ENCODE measurements at places on chromosomes 2 and 18.

- no peak for DNase-seq
Observed at GRCh38 chr2:190626641-190627210, 22.2 kb upstream of the NAB1 start.

- DNase-seq = no peak
Observed at GRCh38 chr18:32174719-32175118, 15.1 kb upstream of the MEP1B start.

GRCh38 chr2:209049608-209050007 lies 374.2 kb upstream of the MAP2 start:
- DNase-seq = no peak

DNA sequence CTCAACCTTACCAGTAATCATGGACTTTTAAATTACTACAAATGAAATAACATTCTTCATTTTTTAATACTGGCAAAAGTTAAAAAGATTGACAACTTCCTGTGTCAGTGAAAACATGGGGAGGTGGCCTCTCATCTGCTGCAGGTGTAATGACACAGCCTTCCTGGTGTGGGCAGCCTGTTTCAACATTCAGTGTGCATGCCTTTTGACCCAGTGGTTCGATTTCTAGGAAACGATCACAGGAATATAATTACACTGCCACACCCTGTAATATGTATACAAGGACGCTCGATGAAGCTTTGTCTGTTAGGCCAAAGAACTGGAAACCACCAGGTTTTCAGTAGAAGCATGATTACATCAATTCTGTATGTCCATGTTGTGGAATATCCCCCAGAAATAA lies 68.7 kb downstream of the MTHFD2 start:
- DNase-seq = peak; percentile 56

- DNase-seq = no peak
Observed at GRCh38 chr2:119179202-119179601, 20.7 kb upstream of the C1QL2 start.

DNA sequence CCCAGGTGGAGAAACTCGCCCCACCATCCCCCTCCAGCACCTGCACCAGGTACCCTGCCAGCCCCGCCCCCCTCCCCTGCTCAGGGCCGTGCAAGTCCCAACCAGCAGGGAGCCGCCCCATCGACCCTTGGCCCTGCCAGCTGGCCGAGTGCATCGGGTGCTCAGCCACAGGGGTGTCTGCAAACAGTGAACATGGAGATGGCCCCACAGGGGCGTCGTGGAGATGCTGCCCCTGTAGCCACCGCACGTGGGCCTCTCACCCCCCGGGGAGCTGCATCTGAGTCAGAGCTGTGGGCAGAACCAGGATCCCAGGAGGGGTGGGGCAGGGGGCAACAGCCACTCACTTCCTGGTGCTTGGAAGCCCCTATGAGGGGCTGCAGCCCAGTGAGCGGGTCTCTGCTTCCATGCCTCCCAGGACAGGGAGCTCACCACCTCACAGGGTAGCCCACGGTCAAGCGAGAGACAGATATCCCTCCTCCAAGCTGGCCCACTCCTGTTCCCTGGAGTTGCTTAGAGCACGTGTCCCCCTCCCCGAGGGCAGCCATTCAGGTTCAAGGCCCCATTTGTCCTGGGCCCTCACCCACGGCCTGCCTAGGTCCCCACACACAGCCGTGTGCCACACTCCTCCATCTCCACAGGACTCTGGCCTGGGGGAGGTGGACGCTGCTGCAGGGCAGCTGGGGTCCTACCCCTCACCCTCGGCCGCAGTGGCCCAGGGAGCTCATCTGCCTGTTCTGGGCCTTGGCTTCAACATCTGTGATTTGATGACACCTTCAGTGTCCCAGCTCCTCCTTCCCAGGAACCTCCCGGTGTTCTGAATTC lies 1.1 kb upstream of the MAB21L4 start:
- no peak for DNase-seq

GRCh38 chr2:191899410-191899809 lies 52.5 kb upstream of the CAVIN2 start:
- DNase-seq = no peak

GRCh38 chr2:42312106-42312505 lies 48.9 kb downstream of the COX7A2L start:
- DNase-seq = no peak

DNA sequence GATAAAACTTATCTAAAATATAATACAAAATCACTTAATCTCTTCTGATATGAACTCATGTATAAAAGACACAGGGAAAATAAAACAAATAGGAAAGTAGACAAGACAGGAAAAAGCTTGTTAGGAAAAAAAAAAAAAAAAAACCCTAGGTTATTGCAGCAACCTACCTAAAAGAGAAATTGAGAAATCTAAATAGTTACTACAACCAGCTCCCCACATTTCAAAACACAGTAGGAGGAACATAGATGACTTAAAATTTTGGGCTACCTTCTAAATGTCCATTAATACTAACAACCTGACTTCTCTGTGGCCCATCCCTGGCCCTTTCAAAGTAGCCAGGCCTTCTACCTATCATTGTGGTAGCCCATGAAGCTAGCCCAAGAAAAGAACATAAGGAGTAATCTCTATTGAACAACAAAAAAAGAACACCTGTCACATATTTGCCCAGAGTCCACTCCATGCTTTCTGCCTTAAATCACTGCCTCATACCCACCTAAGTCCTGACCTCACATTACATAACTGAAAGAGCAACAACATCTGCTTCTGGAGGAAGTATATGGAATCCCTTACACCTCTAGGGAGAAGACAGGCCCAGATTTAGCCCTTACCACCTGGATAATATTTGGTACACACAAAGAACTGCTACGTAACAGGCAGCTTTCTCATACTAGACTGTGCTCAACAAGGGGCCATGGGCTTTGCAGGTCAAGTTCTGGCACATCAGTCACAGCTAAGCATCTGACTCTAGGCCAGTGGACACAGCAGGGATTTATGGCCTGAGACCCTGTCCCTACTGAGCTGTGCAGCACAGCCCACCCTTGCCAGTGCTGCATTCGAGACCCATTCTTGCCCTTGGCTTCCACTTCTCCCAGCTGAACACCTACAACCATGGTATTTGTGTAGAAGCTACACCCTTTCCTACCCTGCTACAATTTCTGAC lies 8.5 kb downstream of the SUCLG1 start:
- DNase-seq = no peak

DNA sequence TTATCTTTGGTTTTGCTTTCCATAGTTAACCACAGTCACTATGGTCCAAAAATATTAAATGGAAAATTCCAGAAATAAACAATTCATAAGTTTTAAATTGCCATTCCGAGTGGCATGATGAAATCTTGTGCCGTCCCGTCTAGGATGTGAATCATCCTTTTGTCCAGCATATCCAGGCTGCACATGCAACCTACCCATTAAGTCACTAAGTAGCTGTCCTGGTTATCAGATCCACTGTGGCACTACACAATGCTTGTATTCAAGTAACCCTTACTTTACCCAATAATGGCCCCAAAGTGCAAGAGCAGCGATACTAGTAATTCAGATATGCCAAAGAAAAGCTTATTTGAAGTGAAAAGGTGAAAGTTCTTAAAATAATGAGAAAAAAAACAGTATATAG lies 10.7 kb downstream of the USP34 start:
- DNase-seq = no peak

DNA sequence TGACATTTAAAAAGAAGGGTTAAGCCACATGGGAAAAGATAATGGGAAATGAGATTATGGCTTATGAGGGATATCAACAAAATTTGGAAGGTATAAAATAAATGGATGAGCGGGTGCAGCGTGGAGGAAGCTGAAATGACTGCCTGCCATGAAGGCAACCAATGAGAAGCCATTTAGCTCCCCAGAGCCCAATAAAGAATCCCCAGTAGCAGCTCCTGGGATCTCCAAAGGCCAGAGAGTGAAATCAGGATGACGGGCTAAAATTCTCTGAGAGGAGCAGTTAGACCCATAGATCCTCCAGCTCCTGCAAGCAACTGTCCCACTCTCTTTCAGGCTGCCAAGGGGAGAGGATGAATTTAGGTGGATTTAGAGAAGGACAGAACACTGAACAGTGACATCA lies 12.9 kb upstream of the MAPRE3 start:
- DNase-seq = no peak

- no peak for DNase-seq
Observed at GRCh38 chr2:168912901-168913369, 11.8 kb downstream of the G6PC2 start.

GRCh38 chr2:34705551-34706247 lies 1106.6 kb upstream of the FAM98A start:
- DNase-seq = no peak

DNA sequence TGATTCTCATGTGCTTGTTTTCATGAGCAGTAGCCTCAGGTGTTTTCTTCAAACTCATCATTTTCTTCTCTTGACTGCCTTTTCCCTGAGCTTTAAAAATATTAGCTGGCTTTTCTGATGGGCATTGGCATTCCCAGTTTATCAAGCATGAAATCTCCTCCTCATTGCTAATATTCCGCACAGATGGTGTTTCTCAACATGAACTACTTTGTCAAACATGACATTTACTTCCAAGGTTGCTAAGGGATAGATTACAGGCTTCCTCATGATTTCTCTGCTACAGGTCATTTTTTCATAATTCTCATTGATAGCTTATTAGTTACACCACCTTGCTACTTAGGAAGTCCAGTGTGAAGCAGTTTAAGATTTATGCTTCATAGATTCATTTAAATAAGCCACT lies 1116.9 kb upstream of the CNTNAP5 start:
- DNase-seq = no peak

DNA sequence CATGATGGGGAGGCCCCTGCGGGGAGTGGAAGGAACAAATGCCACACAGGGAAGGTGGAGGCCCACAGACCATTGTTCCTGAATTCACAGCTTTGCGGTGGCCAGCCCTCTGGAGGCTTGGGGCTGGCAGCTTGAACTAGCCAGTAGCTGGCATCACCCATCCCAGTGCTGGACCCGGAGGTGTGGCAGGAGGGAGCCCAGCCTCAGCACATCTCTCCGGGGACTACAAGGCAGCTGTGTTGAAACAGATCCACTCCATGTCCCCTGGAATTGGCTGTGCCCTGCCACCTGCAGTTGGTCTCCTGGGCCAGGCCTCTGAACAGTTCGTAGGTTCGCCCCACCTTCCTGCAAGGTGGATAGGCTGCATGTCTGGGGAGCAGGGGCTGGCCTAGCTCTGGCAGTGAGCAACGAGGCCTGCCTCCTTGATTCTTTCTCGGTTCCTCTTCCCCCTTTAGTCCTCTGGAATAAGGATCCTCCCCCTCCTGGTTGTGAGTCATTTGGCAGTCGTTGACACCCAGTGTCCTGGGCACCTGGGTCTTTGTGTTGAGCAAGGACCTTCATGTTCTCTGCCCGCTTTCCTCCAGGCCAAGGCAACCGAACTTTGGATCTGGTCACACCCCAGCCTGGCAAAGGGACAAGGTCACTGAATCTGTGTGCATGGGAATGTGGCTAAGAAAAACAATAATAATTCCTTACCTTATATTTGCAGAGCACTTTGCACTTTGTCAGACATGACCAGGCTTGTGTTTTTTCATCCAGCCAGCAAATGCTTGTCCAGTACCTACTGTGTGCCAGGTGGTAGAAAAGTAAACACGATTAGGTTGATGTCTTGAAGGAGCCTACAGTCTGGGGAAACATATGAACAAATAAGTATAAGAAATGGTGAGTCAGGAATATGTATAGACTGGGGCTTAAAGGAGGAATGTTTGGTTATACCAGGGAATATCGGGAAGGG lies 55.0 kb upstream of the MCFD2 start:
- peak; percentile 90 for DNase-seq

DNA sequence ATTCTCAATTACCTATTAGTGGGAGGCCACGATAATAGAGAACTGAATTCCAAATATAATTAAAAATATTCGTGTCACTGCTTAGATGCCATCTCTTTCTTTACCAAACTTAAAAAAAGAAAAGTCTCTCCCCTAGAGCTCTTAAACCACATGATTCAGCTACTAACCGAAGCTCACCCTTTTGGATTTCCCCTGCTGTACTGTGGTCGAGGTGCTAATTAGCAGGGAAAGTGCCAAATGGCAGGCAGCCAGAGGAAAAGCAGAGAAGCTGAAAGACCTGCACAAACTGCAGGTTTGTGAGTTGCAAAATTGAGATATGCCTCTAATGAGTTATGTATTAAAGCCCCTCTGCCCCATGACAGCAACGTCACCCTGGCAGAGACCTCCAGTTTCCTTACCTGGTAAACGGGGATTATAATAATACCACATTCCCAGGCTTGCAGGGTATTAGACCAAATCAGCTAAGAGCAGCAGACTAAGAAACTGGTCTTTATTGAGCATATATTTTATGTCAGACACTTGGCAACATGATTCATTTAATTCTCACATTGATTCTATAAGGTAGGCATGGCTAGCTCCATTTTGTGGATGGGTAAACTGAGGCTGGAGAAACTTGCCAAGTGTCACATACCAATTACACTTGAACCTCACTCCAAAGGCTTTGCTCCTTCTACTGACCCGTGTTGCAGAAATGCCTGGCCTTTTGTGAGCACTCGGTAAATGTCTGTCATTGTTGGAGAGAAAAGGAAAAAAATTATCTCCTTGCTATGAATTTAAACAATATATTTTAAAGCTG lies 259.7 kb downstream of the LPIN1 start:
- DNase-seq = no peak

DNA sequence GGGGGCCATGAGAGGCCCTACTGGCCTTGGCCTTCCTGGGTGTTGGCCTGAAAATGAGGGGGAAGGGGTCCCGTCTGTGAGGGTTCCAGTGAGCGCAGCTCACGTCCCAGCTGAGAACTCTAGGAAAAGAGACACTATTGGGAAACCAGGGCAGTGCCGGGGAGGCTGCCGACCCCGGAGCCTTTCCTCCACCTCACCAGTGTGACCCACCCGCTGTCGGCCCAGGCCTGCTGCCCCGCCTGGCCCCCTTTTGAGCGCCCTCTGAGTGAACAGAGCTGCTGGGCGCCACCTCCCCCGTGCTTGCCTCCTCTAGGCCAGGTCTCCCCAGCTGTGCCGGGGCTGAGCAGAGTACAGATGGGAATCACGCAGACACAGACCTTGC lies 17.5 kb upstream of the ARHGEF4 start:
- no peak for DNase-seq

- no peak for DNase-seq
Observed at GRCh38 chr2:30040147-30040546, 106.7 kb upstream of the YPEL5 start.

DNA sequence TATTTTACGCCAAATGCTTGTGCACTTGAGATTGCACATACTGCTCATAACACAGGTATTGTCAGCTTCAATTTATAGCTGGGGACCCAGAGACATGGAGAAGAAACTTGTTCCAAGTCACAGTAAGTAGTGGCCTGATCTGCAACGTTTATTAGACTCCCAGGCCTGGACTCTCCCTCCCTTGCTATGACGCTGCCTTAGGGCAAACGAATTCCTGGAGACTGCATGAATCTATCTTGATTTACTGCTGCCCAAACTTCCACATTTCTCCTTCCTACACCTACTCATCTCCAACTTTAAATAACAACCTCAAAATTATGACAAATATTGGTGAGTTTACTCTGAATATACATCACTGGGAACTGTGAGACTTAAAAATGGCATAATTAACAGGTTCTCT lies 145.1 kb upstream of the CCDC195 start:
- DNase-seq = no peak
